Activated CD4-positive, alpha-beta T cell treated with anti-CD3 and anti-CD28 coated beads, Interleukin-2, Interleukin-6, amounts not matched to agents 100 ng/mL and 50 ng/mL, durations not matched to agents 16 hours and 8 hours (primary cell): ENCODE measurements at places on chromosomes 12 and 14.

DNA sequence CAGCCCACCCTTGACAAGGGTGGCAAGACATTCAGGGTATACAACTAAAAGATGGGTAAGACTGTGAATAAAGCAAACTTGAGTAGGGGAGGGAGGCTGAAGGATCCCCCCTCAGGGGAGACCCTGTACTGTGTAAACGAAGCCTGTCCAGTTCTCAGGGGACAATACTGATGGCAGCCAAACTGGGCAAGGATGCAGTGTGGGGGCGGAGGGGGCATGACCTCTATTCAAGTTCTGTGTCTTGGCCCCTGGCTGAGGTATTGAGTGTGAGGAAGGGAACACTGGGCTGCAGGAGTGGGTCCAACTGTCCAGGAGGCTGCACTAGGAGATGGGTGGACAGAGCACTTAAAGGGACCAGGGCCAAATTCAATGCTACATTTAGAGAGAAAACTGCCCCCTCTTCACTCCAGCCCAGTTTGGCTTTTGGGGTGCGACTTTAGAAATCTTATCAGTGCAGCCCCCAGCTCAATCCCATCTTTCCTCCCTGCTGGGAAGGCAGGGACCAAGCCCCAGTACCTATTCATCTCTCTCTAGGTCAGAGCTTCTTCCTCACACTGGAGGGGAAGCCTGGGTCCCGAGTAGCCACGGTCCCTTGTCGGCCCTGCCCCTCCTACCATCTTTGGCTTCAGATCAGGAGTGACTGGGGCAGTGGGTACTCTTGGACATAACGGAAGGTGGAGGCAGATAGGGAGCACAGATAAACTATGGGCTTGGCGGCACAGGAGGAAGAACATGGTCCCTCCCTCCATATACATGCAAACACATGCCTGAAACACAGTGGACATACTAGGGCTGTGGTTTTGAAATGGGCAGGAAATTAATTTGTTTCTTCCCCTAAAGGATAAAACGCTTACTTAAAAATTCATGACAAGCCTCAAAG lies 11.8 kb downstream of the SLC39A5 start:
- no peak for DNase-seq

DNA sequence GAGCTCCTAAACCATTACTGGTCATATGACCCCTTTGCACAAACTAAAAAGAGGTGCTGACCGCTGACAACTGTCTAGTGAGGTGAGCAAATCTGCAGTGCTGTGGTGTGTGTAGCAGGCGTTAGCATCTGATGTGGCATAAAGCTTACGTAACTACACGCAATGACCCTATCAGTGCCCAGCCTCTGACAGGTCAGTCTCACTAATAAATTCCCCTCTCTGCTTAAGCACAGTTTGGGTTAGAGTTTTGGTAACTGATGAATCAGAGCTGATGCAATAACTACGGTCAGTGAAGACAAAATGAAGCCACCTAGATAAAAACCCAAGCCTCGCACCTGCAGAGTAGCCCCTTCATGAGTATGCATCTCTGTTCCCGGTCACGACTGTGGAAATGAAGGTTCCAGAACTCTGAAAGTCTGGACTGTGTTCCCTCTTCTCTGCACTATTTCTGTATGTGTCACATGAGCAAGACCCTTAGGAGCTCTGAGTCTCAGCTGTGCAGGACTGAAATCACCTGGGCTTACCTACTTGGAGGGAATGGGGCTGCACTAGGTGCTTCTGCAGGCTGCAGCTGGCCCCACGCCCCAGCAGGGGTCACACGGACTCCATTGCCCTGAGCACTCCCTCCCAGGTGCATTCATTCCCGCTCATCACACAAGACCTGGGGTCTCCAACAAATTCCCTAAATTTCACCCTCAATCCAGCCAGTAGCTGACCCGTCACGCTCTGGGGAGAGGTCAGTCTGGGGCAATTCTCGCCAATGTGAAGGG lies 54.4 kb downstream of the RIMBP2 start:
- DNase-seq: no peak

GRCh38 chr12:87814625-87815024 lies 214.6 kb downstream of the C12orf50 start:
- DNase-seq: no peak

DNA sequence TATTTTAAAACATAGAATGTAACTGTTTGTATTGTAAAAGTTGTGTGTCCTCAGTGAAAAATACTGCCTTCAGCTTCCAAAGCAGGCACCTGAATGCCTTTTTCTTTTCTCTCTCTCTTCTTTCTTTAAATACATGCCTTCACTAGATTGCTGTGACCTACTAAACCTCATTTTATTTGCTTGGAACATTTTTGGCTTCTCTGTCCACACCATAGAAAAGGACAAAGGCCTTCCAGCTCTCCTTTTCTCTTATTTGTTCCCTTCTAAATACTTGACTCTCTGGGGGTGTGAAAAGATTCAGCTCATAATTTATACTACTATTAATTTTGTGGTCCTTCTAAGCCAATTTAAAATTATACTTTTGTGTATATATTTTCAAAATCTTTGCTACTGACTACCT lies 38.4 kb downstream of the PPM1A start:
- no peak for DNase-seq

DNA sequence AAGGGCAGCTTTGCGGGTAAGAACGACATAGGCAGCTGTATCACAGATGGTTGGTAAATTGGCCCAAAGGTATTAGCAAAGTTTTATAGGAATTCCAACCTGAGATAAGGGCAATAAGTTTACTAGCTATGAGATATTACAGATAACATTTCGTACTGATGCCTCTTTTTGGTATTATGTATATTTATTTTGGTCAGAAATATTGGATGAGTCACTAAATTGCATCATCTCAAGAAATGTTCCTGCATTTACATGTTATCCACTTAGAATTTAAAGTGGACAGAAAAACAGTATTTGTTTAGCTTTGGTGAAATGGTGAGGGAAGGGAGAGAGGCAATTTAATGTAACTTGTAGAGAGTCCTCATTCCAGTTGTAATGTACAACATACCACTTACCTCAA lies 65.1 kb upstream of the PZP start:
- no peak for DNase-seq

GRCh38 chr14:23557521-23557920 lies 1.4 kb downstream of the THTPA start:
- no peak for DNase-seq
